ENCODE measurements at places on chromosomes 5 and 9.

GRCh38 chr9:137278061-137278701 is 655 bp downstream of the TOR4A start:
- DNase-seq: no peak

GRCh38 chr5:123170816-123171215 is 81.8 kb downstream of the PRDM6 start:
- DNase-seq: no peak

- DNase-seq: no peak
Measured at GRCh38 chr9:92610470-92611420, 59.2 kb downstream of the IPPK start.

GRCh38 chr5:133523013-133523658 is 89.2 kb downstream of the FSTL4 start:
- no peak for DNase-seq

GRCh38 chr9:93830606-93831005 is 124.5 kb downstream of the BARX1 start:
- DNase-seq: no peak

GRCh38 chr5:10374046-10375022 is 20.8 kb downstream of the MARCHF6 start:
- no peak for DNase-seq

DNA sequence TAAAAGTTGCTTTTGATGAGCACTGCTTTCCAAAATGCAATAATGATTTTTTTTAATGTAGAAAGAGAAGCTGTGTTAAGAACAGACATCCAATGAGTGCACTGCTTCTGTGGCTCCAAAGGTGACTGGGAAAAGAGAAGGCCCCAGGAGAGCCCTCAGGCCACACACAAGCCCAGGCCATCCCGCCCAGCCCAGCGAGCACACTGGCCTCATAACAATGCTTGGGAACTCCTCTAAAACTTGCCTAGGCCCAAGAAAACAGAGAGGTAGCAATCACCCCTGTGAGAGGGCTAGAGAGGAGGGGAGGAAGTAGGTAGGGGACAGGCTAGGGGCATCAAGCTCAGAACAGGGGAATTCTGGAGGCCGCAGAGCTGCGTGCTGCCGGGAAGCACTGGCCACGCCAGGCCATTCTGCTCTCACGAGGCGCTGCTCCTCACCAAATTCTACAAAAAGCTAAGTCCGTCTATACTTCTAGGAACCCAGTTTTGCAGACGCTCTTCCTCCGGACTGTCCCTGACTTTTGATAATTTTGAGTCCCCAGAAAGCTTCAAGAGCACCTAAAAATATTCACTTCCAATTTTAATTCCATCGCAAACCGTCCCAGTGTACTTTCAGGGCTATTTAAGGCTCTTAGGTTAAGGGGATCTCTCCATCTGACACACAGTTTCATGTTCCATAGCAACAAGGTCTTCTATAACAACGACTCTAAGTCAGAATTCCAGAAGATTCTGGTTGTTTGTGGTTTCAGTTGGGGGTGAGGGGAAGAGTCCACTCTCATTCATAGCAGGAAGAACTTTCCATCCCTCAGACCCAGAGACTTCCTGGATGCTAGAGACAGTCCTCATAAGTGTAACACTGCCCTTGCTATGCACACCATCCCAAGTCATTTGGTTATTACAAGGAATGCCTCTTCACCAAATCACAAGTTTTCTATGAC is 51.0 kb downstream of the HABP4 start:
- no peak for DNase-seq

DNA sequence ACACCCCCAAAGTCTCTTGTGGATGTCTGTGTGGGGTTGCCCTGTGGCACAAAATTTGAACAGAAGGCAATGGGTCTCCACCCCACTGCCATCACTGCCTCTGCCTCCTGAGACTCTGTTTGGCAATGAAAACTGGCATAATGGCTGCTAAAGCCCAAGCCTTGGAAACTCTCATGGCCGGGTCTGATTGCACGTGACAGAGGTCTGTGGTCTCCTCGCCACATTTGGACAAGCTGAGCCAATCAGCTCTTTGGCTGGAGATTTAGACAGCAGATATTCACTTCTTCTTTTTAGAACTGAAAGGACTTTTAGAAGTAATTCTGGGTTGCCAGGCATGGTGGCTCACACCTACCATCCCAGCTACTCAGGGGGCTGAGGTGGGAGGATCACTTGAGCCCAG is 5.5 kb downstream of the GGTA1 start:
- DNase-seq: no peak

- no peak for DNase-seq
Measured at GRCh38 chr9:112120439-112120925, 54.6 kb downstream of the SUSD1 start.

GRCh38 chr5:27908341-27908740 is 870.0 kb upstream of the CDH9 start:
- no peak for DNase-seq

- DNase-seq: peak; percentile 15
Measured at GRCh38 chr5:139543423-139543991, 17.6 kb upstream of the UBE2D2 start.

GRCh38 chr5:98679963-98680362 is 93.5 kb upstream of the RGMB start:
- no peak for DNase-seq

DNA sequence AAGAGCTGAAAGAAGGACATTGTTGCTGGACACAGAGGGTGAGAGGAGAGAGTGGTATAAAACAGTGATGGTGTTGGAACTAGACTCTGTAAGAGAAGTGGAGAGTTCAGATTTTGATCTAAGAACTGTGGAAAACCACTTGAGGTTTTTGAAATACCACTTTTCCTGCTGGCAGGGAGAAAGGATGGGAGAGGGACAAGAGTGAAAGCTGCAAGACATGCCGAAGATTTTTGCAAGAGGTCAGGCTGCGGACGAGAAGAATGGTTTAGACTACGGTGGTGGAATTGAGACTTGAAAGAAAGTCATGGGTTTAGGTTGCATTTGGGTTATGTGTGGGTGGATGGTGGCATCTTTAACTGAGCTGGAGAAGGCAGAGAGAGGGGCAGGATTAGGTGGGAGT is 202.2 kb upstream of the RPS23 start:
- DNase-seq: no peak

Data from NCI-H1048 (cell line).